ENCODE measurements at places on chromosomes 5 and 9. TPM values are rescaled to one million over a fixed set of nuclear protein-coding genes. Genes with fewer than 3 reads are reported as not detected.

TMEM250 gene
- 94.5 TPM for total RNA-seq

ANKH gene
- total RNA-seq: 30.1 TPM

IL3 gene
- total RNA-seq: not detected

TLX3 gene
- total RNA-seq: not detected

ZBTB43 gene
- total RNA-seq: 0.98 TPM

ACTBL2 gene
- 1.0 TPM for total RNA-seq

FOXD4L4 gene
- not detected for total RNA-seq

PCDHGB4 gene
- total RNA-seq: not detected

CNTNAP3 gene
- 25.0 TPM for total RNA-seq

ACOT12 gene
- not detected for total RNA-seq

NME5 gene
- not detected for total RNA-seq

CCDC192 gene
- total RNA-seq: not detected

C6 gene
- 1.2 TPM for total RNA-seq

PDLIM4 gene
- total RNA-seq: not detected

TRMT10B gene
- total RNA-seq: 6.1 TPM

HMCN2 gene
- not detected for total RNA-seq

EMB gene
- total RNA-seq: 0.12 TPM

FOXD4L5 gene
- not detected for total RNA-seq

CD274 gene
- total RNA-seq: 3.6 TPM

INSYN2B gene
- 0.78 TPM for total RNA-seq

PHF24 gene
- 0.07 TPM for total RNA-seq

CDC25C gene
- 13.4 TPM for total RNA-seq

DPYSL3 gene
- 226 TPM for total RNA-seq

SLC6A19 gene
- not detected for total RNA-seq

GADD45G gene
- 4.8 TPM for total RNA-seq

TAS2R1 gene
- total RNA-seq: not detected

DNAH5 gene
- 4.6 TPM for total RNA-seq

HTR4 gene
- not detected for total RNA-seq

PCDHGA2 gene
- not detected for total RNA-seq

UIMC1 gene
- 72.2 TPM for total RNA-seq

OMD gene
- total RNA-seq: not detected

PCDHA13 gene
- total RNA-seq: not detected

DNAJC25 gene
- 6.2 TPM for total RNA-seq

LECT2 gene
- not detected for total RNA-seq

Data from Caki2 (cell line).